ENCODE measurements at places on chromosomes 5 and 9.

DNA sequence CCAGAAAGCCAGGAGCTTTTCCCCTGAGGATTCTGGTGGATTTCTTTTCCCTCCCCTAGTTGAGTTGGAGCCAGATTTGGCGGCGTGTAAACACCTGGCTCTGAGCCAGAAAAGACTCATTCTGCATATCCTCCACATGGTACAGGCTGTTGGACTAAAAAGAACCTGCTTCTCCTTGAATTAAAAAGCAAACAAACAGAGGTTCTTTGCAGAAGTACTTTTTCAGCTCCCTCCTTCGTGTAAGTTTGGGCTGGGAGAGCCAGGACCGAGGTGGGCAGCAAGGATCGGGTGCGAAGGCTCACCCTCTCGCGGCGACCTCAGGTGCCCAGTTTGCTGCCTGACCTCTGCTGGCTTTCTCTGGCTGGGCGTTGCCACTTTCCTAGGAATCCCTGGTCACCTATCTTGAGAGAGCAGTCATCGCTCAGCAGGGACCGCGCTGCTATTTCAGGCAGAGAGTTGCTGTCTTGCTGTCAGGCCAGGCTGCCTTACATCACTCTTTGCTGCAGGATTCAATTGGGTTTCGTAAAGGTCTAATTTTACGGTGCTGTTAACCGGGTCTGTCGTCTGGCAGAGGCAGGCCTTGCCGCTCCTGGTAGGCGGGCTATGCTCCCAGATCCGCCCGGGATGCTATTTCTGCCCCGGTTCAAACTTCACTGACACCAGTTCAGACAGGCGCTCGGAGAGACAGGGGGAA, 3.2 kb downstream of the PAPPA start:
- DNase-seq, result peak; percentile 73

- DNase-seq, result no peak
Observed at GRCh38 chr5:91937121-91937520, 554.0 kb upstream of the ARRDC3 start.

DNA sequence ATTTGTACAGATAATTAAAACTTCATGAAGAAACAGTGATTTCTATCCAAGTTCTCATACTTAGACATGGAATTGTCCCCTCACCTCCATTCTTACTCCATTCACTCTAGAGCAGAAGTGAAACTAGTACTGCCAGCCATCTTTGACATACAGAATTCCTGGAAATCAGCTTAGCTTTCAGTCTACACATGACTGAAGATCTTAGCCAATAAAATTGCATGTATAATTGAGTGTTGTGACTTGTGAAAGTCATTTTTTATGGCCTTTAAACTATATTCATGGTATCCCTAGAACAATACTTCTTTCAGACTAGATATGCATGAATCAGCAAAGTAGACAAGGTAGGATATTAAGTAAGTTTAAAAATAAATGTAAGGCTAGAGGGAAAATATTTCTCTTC, 705.2 kb upstream of the ZNF608 start:
- no peak for DNase-seq

DNA sequence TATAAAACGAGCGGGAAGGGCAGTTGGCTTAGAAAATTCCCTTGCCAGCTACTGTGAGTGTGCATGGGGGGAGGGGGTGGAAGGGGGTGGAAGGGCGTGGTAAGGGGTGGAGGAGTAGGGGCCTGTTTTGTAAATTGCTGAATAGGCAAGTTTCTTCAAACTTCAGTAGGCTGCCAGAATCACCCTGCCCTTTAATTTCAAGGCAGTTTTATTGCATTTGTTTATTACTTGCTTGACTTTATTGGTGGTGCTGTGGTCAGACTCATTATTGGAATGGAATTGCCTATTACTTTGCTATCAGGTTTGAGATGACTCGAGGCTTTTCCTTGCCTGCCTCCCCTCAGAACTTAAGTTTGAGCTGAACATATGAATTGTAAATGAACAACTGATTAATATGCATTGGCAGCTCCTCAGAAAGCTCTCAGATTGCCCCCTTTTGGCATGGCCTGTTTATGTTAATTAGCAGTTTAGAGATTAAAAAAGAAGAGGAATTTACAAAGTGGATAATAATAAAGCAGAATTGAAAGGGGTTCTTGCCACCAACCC, 76.0 kb downstream of the SEMA6A start:
- DNase-seq, result no peak

- DNase-seq, result no peak
Observed at GRCh38 chr5:52804981-52805380, 17.3 kb downstream of the ITGA1 start.

GRCh38 chr5:66710557-66711088, 114.4 kb downstream of the MAST4 start:
- DNase-seq, result no peak

DNA sequence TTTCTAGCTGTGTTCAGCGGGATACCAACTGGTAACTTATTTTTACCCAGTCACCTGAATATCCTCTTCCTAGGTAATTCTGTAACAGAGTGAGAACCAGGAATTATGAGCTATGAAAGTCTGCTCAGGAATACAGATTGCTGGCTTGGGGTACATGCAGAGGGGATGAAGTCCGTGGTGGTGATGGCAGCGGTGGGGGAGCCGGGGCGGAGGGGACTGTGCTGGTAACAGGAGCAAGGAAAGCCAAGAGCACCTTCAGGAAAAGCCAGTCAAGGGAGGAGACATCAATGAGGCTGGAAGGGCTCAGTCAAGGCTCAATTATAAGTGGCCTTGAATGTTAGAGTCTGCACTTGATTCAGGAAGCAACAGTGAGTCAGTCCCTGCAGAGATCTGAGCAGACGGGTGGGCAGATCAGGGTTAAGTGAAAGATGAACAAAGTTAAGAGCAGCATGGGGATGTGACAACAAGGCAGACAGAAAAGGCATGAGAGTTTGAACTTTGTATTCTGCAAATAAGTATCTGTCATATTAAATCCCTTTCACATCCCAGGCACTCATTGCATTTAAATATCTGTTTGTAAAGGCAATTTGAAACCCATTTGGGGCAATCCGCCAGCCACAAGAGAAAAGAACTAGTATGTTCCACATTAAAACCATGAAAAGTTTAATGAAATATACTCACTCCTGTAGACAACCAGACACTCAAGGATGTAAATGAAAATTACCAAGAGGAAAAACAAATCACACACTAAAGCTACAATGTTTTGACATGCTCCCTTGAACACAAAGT, 101.2 kb downstream of the TTC39B start:
- no peak for DNase-seq

All from right hindlimb (tissue), 1 donor.